ENCODE measurements at places on chromosomes 6 and 20.

GRCh38 chr6:4351520-4352321 lies 216.3 kb upstream of the ECI2 start:
- peaks cover 3% of the 10 kb centered on the region for H3K36me3 ChIP-seq
- H3K27me3 ChIP-seq: peaks cover 26% of the 10 kb centered on the region
- peaks cover 2% of the 10 kb centered on the region for H3K4me1 ChIP-seq
- no peak for DNase-seq
- no peak overlapping the region for H3K4me3 ChIP-seq

- H3K4me3 ChIP-seq: no peak overlapping the region
- H3K27ac ChIP-seq: no peak overlapping the region
- H3K4me1 ChIP-seq: no peaks in the 10 kb centered on the region
- no peaks in the 10 kb centered on the region for H3K36me3 ChIP-seq
- DNase-seq: no peak
Observed at GRCh38 chr20:40493071-40493470, 196.0 kb downstream of the MAFB start.

DNA sequence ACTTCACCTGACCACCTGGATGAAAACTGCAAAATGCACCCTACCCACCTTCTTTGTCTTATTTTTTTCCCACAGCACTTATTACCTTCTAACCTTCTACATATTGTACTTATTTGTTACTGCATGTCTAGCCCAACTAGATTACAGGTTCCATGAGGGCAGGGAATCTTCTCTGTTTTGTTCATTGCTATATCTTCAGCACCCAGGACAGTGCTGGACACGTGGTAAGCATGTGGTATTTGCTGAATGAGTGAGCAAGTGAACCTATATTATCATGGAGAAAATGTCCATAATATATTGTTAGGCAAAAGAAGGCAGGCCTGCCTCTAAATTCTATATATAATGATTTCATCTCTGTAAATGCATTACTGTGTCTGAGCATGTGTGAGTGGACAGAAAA lies 107.0 kb downstream of the TRERF1 start:
- H3K4me3 ChIP-seq: no peak overlapping the region
- no peak for DNase-seq
- peaks cover 3% of the 10 kb centered on the region for H3K36me3 ChIP-seq
- no peaks in the 10 kb centered on the region for H3K27me3 ChIP-seq
- peaks cover 37% of the 10 kb centered on the region for H3K4me1 ChIP-seq

DNA sequence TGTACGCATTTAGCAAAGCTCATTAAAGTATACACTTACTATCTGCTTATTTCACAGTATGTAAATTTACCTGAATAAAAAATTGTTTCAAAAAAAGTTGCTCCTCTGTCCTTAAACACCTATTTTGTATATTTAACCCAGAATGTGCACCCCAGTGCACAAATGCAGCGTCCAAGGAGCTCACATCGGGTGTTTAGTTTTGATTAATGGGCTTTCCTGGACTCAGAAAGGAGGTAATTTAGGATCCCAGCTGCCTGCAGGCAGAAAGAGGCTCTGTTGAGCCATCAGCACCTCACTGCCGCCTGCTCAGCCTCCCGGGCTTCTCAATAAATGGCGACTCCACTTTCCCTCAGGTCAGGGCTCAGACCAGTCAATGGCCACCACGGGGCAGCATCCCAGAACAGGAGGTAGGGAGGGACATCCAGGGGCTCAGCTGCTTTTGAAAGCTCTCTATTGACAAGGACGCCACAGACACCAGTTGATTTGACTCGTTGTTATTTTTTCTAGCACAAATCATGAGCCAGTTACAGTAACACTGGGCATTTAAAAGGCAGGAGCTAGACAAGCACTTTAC lies 70.2 kb upstream of the TBC1D7 start:
- H3K27me3 ChIP-seq: no peaks in the 10 kb centered on the region
- H3K4me1 ChIP-seq: peaks cover 3% of the 10 kb centered on the region
- H3K36me3 ChIP-seq: no peaks in the 10 kb centered on the region
- no peak overlapping the region for H3K4me3 ChIP-seq
- DNase-seq: no peak

DNA sequence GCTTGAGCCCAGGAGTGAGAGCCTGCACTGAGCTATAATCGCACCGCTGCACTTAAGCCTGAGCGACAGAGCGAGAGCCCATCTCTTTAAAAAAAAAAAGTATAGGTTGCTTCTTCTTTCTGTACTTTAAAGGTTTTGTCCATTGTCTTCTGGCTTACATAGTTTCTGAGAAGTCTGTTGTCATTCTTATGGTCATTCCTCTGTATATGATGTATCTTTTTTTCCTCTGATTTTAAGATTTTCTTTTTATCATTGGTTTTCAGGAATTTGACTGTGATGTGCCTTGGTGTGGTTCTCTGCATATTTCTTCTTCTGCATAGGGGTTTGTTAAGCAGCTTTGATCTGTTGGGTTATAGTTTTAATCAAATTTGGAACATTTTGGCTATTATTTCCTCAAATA lies 29.1 kb downstream of the QRSL1 start:
- no peak for DNase-seq
- peaks cover 8% of the 10 kb centered on the region for H3K36me3 ChIP-seq
- H3K4me3 ChIP-seq: no peak overlapping the region
- no peaks in the 10 kb centered on the region for H3K27me3 ChIP-seq

GRCh38 chr6:166165558-166166313 lies 1.9 kb downstream of the TBXT start:
- H3K36me3 ChIP-seq: peaks cover 3% of the 10 kb centered on the region
- H3K4me3 ChIP-seq: peak overlapping the region; percentile 9
- no peak overlapping the region for H3K27ac ChIP-seq
- H3K27me3 ChIP-seq: peaks cover 51% of the 10 kb centered on the region
- DNase-seq: no peak
- peaks cover 7% of the 10 kb centered on the region for H3K4me1 ChIP-seq

GRCh38 chr6:145332011-145332410 lies 403.3 kb downstream of the EPM2A start:
- H3K27me3 ChIP-seq: peaks cover 25% of the 10 kb centered on the region
- H3K4me3 ChIP-seq: no peak overlapping the region
- H3K36me3 ChIP-seq: no peaks in the 10 kb centered on the region
- H3K27ac ChIP-seq: no peak overlapping the region
- no peaks in the 10 kb centered on the region for H3K4me1 ChIP-seq

- H3K4me3 ChIP-seq: no peak overlapping the region
- H3K4me1 ChIP-seq: no peaks in the 10 kb centered on the region
- peaks cover 43% of the 10 kb centered on the region for H3K27me3 ChIP-seq
- no peak for DNase-seq
- no peaks in the 10 kb centered on the region for H3K36me3 ChIP-seq
Observed at GRCh38 chr6:131929264-131929663, 21.9 kb downstream of the CCN2 start.

GRCh38 chr6:6686748-6687601 lies 98.5 kb downstream of the LY86 start:
- H3K27me3 ChIP-seq: peaks cover 30% of the 10 kb centered on the region
- peaks cover 14% of the 10 kb centered on the region for H3K4me1 ChIP-seq
- no peak for DNase-seq
- H3K36me3 ChIP-seq: peaks cover 3% of the 10 kb centered on the region
- H3K4me3 ChIP-seq: no peak overlapping the region
- H3K27ac ChIP-seq: no peak overlapping the region

GRCh38 chr6:161316531-161316930 lies 42.7 kb upstream of the AGPAT4 start:
- no peak overlapping the region for H3K4me3 ChIP-seq
- H3K4me1 ChIP-seq: peaks cover 2% of the 10 kb centered on the region
- DNase-seq: no peak
- peaks cover 26% of the 10 kb centered on the region for H3K27me3 ChIP-seq
- no peak overlapping the region for H3K27ac ChIP-seq

- H3K27ac ChIP-seq: peak overlapping the region; percentile 74
- DNase-seq: no peak
- H3K4me3 ChIP-seq: no peak overlapping the region
- H3K36me3 ChIP-seq: peaks cover 2% of the 10 kb centered on the region
- H3K4me1 ChIP-seq: peaks cover 33% of the 10 kb centered on the region
Observed at GRCh38 chr6:90264561-90264960, 32.1 kb downstream of the BACH2 start.

DNA sequence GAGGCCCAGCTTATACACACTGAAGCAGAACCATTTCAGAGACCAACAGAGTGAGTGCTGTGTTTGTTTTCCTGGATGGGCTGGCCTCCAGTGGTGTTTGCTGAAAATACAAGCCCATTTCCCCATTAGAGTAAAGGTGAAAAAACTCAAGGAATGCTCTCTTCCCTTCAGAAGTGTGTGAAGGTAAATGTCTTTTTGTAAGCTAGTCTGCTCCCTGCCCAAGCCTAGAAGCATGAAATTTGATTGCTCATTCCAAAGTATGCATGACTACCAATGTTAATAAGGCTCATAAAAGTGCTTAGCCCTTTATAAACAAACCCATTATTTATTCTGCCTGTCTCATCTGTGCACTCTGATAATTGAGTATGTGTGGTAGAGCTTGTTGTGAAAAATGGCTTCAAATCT lies 59.1 kb downstream of the ADGRF1 start:
- H3K27me3 ChIP-seq: peaks cover 11% of the 10 kb centered on the region
- no peak for DNase-seq
- H3K4me1 ChIP-seq: no peaks in the 10 kb centered on the region

DNA sequence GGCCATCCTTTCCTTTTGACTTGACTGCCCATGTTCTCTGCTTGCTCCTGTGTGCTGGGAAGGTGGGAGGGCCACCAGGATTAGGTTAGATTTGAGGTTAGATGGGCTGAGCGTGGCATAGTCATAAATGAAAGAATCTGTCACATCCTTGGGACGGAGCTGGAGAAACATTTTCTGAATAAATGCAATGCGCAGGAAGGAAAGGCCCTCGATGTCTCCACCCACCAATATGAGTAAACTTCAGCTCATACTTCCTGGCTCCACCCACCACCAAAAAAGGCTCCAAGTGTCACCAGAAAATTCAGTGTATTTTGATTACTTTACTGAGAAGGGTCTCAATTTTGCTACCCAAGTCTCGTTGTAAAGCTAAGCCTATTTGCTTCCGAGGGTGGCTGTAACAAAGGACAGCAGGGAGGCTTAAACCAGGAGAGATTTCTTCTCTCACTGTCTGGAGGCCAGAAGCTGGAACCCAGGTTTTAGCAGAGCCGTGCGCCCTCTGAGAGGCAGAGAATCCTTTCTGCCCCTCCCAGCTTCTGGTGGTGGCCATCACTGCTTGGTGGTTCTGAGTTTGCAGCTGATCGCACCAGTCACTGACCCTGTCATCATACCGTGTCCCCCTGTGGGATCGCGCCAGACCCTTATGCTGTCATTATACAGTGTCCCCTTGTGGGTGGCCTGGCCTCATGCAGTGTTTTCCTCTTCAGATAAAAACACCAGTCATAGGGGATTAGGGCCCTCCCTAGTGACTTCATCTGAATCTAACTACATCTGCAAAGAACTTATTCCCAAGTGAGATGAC lies 137.8 kb downstream of the TTLL2 start:
- H3K27me3 ChIP-seq: peaks cover 24% of the 10 kb centered on the region
- H3K4me3 ChIP-seq: no peak overlapping the region
- DNase-seq: no peak

DNA sequence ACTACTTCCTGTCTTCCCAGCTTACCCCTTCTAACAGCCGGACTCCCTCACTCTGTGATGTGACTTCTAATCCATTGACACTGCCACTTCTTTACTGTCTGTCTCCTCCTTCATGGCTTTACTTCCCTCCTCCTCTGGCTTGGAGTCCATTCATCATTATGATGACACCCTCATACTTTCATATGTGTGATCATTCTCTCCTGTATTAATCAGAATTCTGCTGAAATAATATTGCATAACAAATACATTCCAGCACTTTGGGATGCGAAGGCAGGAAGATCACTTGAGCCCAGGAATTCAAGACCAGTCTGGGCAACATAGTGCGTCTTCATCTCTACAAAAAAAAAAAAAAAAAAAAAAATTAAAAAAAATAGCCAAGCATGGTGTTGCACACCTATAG lies 147.9 kb upstream of the BTBD3 start:
- no peak for DNase-seq
- no peak overlapping the region for H3K4me3 ChIP-seq
- no peak overlapping the region for H3K27ac ChIP-seq

DNA sequence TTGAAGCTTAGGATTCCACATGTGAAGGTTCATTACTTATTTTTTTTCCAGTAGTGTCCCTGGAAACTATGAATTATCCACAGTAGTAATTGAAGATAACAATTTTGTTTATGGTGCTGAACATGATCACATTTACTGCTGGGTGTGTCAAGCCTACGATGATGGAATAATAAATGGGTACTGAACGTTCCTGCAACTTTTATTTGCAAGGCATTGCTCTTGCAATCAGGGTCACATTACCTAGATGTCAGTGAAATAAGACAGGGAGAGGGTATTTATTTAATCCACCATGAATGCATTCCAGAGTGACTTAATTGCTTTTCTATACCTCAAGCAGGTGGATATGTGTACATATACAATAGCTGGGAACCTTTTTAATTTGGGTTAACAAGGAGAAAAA lies 27.0 kb upstream of the MLIP start:
- H3K36me3 ChIP-seq: no peaks in the 10 kb centered on the region
- no peak overlapping the region for H3K27ac ChIP-seq
- H3K4me3 ChIP-seq: no peak overlapping the region
- no peak for DNase-seq
- H3K27me3 ChIP-seq: peaks cover 12% of the 10 kb centered on the region
- H3K4me1 ChIP-seq: no peaks in the 10 kb centered on the region

GRCh38 chr20:50472693-50473664 lies 37.2 kb upstream of the PTPN1 start:
- no peak for DNase-seq
- H3K27me3 ChIP-seq: peaks cover 5% of the 10 kb centered on the region
- H3K27ac ChIP-seq: no peak overlapping the region
- H3K4me1 ChIP-seq: peaks cover 20% of the 10 kb centered on the region

DNA sequence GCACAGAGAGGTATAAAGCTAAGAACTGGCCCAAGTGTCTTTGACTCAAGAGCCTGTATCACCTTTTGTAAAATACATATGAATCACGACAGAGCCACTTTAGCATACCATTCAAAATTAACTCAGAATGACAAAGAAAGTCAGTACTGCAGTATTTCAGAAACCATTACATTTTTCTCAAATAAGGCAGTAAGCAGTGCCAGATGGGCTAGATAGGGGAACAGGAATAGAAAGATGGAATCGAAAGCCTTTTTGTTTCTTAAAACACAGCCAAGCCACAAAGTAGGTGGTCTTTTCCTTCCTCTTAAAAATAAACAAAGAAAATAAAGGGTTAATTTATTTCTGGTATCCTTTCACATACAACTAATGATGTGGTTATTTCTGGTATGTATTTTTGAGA lies 10.3 kb downstream of the CLDN20 start:
- no peaks in the 10 kb centered on the region for H3K27me3 ChIP-seq
- H3K4me3 ChIP-seq: no peak overlapping the region
- H3K27ac ChIP-seq: no peak overlapping the region
- no peak for DNase-seq

DNA sequence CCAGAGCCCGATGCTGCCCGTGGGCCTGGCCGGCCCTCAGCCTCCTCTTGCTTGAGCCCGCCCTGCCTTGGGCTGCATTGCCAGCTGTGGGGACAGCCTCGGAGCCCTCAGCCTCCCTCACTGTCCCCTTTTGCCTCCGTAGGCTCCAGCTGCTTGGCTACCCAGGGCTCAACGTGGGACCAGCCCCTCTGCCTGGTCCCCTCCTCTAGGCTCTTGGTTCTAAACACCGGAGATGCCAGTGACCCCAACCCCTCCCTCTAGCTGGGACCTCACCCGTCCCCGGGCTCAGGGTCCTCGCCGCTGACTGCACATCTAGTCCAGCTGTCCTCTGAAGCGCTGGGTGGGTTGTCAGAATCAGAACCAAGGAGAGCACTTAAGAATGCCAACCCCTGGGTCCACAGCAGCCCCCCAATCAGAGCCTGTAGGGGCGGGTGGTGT lies 345.2 kb downstream of the ZFAND3 start:
- H3K36me3 ChIP-seq: no peaks in the 10 kb centered on the region
- no peak overlapping the region for H3K4me3 ChIP-seq
- H3K27ac ChIP-seq: no peak overlapping the region
- H3K27me3 ChIP-seq: no peaks in the 10 kb centered on the region
- no peak for DNase-seq
